AG09319 (cell line): ENCODE measurements at places on chromosomes 5 and 9.

GRCh38 chr5:149617760-149618306 lies 36.5 kb downstream of the ARHGEF37 start:
- no peak for DNase-seq

DNA sequence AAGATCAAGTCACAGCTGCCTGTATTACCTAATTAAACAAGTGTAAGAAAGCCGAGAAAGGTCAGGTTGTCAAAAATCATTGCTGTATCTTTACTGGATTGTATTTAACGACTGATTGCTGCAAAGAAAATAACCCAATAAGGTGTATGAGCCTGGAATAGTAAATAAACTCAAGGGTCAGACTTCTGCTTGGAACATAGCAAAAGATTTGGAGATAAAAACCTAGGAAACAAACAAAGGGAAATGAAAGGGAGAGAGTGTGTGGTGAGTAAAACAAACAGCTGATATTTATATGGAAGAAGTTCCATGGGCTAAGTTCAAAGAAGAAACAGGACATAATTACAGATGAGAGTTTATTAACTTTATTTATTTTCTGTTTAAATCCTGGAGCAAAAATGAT lies 354.0 kb downstream of the TLR4 start:
- no peak for DNase-seq

DNA sequence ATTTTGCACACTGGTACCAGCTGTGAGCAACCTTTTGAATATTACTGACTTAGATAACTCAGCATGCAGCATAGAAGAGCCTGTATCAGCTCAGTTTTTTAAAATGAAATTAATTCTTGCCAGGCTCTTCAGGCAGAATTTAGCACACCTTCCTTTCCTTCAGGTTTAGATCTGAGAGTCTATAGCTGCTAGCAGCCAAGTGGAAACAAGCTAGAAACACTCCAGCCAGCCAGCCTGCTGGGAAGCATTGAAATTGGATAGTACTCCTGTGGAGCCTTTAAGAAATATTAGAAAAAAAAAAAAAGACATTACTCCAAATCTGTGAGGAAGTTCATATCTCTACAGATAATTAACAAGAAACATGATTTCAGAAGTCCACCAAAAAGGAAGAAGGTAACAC lies 812.2 kb downstream of the DTWD2 start:
- no peak for DNase-seq

GRCh38 chr5:143033535-143034250 lies 263.5 kb downstream of the ARHGAP26 start:
- peak; percentile 52 for DNase-seq

- DNase-seq, result no peak
These were observed 75.2 kb upstream of the SMARCA2 start for GRCh38 chr9:1939926-1940368.

GRCh38 chr5:67511911-67512310 lies 315.3 kb upstream of the CD180 start:
- no peak for DNase-seq
